ENCODE measurements at places on chromosomes 11 and 22.

- DNase-seq, result no peak
Measured at GRCh38 chr11:130215531-130216220, 56.1 kb downstream of the ST14 start.

DNA sequence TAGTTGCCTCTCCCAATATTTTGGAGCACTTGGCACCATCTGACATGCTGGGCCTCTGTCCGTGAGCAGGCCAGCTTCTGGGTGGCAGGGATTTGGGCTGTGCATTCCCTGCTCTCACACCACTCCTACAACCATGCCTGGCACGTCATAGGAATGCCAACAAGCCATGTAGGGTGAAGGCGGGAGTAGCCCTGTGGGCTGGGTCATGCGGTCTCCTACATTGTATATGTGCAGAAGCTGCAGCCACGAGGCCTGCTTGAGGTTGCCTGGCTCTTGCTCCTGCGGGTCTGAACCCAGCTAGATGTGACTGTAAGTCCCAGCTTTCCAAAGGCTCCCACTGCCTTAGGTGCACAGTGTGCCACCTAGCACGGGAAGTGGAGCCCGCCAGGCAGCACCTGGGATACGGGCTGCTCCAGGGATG lies 14.5 kb downstream of the MYEOV start:
- DNase-seq, result no peak

DNA sequence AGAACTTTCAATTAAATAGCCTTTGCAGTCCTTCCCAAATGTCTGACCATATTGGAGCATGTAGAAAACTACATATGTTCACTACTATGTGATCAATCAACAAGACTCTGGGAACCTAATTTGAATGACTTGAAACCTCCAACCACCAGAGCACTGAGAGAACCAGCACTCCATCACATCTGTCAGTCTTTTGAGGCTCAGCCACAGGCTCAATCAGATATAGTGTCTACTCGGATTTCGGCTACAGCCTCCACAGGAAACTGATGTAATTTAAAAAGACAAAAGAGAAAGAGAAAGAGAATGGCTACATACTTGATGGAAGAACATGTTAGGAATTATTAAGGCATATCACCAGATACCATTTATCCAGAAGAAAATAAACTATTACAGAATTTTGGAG lies 859.0 kb downstream of the FAM181B start:
- no peak for DNase-seq

DNA sequence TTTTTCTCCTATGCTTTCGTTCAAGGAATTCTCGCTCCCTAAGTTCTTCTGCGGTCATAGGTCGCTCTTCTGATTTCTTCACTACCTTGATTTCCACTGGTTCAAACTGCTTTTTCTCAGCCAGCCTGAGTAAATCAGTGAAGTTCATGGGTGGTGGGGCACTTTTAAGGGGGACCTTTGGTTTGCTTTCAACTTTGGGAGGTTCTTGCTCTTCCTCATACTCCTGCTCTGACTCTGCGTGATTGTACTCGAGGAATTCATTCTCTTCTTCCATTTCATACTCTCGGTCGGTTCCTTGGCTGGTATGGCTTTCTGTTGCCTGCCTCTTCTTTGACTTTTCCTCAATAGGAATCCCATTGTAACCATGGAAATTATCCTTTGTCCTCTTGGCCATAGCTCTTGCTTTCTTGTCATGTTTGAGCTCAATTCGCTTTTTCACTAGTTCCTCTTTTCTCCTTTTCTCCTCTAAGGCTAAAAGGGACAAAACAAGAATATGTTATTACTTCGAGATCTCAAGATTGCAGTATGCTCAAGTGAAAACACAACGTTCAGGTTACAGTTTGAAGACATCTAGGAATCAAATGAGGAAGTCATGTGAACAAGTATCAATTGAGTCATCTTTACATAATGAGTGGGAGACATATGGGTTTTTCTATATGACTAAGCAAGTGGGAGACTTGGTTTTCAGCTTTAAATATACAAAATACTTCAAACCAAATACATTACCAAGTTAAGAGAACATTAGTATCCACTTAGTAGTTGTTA lies 16.2 kb downstream of the MISFA start:
- DNase-seq, result no peak

DNA sequence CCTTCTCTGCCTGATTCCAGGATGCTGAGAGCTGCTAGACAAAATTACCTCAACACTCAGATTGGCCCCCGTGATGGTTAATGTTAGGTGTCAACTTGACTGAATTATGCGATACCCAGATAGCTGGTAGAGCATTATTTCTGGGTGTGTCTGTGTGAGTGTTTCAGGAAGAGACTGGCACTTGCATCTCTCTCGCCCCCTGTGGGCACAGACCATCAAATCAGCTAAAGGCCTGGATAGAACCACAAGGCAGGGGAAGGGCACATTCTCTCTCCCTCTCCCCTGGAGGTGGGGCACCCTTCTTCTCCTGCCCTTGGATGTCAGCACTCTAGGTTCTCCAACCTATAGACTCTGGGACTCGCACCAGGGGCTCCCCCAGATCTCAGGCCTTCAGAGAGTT lies 79.7 kb downstream of the KIRREL3 start:
- DNase-seq, result no peak

- no peak for DNase-seq
Measured at GRCh38 chr11:724049-724777, 18.2 kb downstream of the EPS8L2 start.
